ENCODE measurements at places on chromosomes 12 and 14. TPM values are rescaled to one million over a fixed set of nuclear protein-coding genes. Genes with fewer than 3 reads are reported as not detected.

Gene PSMA3
- total RNA-seq: 138 TPM

Gene NXPH4
- total RNA-seq: not detected

Gene TAS2R43
- total RNA-seq: 0.67 TPM

Gene CLEC4A
- 1.2 TPM for total RNA-seq

Gene NTS
- total RNA-seq: not detected

Gene DIO3
- not detected for total RNA-seq

Gene IL26
- not detected for total RNA-seq

Gene VDR
- 3.2 TPM for total RNA-seq

Gene FUT8
- 51.0 TPM for total RNA-seq

Gene NUAK1
- not detected for total RNA-seq

Gene TAS2R19
- 2.1 TPM for total RNA-seq

- no peak overlapping the region for H3K4me3 ChIP-seq
- H3K27me3 ChIP-seq: no peaks in the 10 kb centered on the region
- no peaks in the 10 kb centered on the region for H3K36me3 ChIP-seq
These were observed 140.9 kb downstream of the PHLDA1 start for GRCh38 chr12:75890660-75891059.

DNA sequence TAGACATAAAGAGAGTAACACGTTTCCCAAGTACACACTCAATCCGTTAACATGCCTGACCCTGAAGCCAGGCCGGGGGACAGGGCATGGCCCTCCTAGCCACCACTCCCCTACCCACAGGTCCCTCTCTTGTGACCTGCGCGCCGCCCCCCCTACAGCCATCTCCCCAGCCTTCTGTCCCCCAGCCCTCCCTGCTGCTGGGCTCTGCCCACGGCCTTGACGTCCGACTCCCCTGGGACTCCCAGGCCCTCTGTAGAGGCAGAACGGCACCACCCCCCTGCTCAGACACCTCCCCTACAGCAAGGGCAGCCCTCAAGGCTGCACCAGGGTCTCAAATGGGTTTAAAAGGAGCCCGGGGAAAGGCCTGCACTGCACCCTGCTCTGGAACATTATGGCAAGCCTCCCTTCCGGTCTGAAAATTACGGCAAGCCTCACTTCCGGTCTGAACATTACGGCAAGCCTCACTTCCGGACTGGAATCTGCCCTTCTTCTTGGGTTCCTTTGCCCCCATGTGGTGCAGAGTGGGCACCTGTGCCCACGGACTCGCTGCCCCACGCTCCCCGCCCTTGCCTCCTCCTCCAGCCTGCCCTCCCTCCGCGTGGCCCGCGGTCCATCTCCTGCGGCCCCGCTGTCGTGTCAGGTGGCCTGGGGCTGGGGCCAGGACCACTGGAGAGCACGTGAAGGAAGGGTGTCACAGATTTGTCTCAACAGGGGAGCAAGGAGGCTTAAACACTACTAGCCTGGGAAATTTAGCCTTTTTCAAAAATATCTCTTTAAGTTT lies 77.6 kb downstream of the MOK start:
- no peak overlapping the region for H3K4me3 ChIP-seq
- H3K27me3 ChIP-seq: no peaks in the 10 kb centered on the region
- no peak overlapping the region for H3K27ac ChIP-seq
- no peak for DNase-seq
- no peaks in the 10 kb centered on the region for H3K36me3 ChIP-seq

GRCh38 chr12:71799106-71799505 lies 40.5 kb upstream of the TBC1D15 start:
- H3K4me3 ChIP-seq: no peak overlapping the region
- no peaks in the 10 kb centered on the region for H3K27me3 ChIP-seq
- no peak overlapping the region for H3K27ac ChIP-seq
- H3K4me1 ChIP-seq: no peaks in the 10 kb centered on the region
- no peak for DNase-seq

DNA sequence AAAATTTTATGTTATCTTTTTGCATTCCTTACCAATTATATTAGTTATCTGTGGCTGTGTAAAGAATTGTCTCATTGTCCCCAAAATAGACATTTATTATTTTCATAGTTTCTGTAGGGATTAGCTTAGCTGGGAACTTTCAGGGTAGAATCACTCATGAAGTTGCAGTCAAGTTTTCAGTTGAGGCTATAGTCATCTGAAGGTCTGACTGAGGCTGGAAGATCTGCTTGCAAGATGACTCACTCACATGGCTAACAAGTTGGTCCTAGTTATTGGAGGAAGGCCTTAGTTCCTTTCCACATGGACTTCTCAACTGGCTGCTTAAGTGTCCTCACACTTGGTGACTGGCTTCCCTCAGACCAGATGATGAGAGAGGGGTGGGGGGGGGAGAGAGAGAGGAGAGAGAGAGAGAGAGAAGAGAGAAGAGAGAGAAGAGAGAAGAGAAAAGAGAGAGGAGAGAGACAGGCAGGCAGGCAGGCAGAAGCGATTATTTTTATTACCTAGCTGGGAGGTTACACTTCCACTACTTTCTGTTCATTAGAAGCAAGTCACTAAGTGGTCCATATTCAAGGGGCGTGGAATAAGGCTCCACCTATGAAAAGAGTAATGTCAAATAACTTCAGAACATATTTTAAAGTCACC lies 6.4 kb downstream of the AP5M1 start:
- no peak overlapping the region for H3K27ac ChIP-seq
- no peak overlapping the region for H3K4me3 ChIP-seq
- H3K36me3 ChIP-seq: peaks cover 12% of the 10 kb centered on the region
- H3K27me3 ChIP-seq: no peaks in the 10 kb centered on the region

DNA sequence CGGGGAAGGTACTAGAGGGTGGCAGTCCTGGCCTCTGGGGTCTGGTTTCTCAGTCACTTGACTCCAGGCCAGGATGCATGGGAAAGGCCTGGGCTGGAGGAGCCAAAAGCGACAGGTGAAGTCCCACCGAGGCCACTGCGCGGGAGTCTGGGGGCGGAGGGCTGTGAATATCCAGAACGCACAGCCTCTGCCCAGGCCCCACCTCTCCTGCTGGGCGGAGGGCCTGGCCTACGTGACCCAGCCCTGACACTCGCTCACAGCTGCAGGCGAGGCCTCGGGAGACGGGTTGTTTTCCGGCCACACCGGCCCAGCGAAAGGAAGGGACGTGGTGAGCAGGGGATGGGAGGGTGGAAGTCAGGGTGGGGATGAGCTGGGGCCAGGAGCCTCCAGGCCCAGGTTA lies 91.2 kb downstream of the RFLNA start:
- H3K27me3 ChIP-seq: no peaks in the 10 kb centered on the region
- no peak for DNase-seq
- peaks cover 22% of the 10 kb centered on the region for H3K36me3 ChIP-seq

DNA sequence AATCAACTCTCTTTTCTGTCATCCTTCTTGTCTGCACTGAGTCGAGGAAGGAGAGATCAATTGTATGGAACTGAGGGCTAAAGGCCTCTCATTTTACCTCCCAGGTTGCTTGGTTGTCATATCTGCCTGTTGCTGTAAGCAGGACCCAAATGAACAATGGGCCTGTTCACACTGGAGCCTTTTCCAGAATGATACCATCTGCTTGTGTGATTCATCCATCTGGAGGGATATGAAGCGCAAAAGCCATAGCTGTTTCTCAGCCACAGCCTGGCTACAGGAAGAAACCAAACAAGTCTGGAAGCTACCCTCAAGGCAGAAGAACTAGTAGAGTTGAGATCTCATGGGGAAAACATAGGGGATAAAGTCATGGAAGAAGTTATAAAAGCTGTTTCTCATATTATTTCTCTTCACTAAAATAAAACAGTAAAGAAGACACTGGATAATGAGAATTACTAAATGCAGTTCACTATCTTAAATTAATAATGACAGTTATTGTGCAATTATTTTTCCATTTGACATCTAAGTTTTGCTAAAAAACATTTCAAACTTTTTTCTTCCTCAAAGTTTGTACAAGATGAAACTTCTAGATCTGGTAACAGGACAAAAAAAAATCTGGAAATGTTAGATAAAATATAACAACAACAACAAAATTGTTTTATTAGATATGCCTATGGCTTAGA lies 106.3 kb downstream of the SPTSSA start:
- no peaks in the 10 kb centered on the region for H3K27me3 ChIP-seq
- DNase-seq: no peak
- H3K36me3 ChIP-seq: no peaks in the 10 kb centered on the region
- no peaks in the 10 kb centered on the region for H3K4me1 ChIP-seq
- no peak overlapping the region for H3K4me3 ChIP-seq

- no peak for DNase-seq
- H3K36me3 ChIP-seq: no peaks in the 10 kb centered on the region
- no peaks in the 10 kb centered on the region for H3K4me1 ChIP-seq
- H3K27ac ChIP-seq: no peak overlapping the region
- H3K27me3 ChIP-seq: peaks cover 4% of the 10 kb centered on the region
- H3K4me3 ChIP-seq: no peak overlapping the region
These were observed 84.0 kb downstream of the SAMD4A start for GRCh38 chr14:54650959-54651351.

GRCh38 chr12:109359131-109359690 lies 11.5 kb downstream of the MYO1H start:
- no peaks in the 10 kb centered on the region for H3K27me3 ChIP-seq
- no peak overlapping the region for H3K4me3 ChIP-seq
- H3K27ac ChIP-seq: no peak overlapping the region
- H3K36me3 ChIP-seq: no peaks in the 10 kb centered on the region

GRCh38 chr14:70441641-70442040 lies 10.3 kb upstream of the ADAM21 start:
- no peaks in the 10 kb centered on the region for H3K4me1 ChIP-seq
- no peak overlapping the region for H3K4me3 ChIP-seq
- DNase-seq: no peak
- H3K27me3 ChIP-seq: no peaks in the 10 kb centered on the region
- no peak overlapping the region for H3K27ac ChIP-seq
- H3K36me3 ChIP-seq: no peaks in the 10 kb centered on the region

- H3K27ac ChIP-seq: no peak overlapping the region
- H3K4me3 ChIP-seq: no peak overlapping the region
- H3K4me1 ChIP-seq: no peaks in the 10 kb centered on the region
- no peaks in the 10 kb centered on the region for H3K36me3 ChIP-seq
These were observed 337.2 kb downstream of the NPAS3 start for GRCh38 chr14:33275879-33276278.

- H3K4me3 ChIP-seq: no peak overlapping the region
These were observed 22.8 kb downstream of the PPP1R36 start for GRCh38 chr14:64572386-64573104.

DNA sequence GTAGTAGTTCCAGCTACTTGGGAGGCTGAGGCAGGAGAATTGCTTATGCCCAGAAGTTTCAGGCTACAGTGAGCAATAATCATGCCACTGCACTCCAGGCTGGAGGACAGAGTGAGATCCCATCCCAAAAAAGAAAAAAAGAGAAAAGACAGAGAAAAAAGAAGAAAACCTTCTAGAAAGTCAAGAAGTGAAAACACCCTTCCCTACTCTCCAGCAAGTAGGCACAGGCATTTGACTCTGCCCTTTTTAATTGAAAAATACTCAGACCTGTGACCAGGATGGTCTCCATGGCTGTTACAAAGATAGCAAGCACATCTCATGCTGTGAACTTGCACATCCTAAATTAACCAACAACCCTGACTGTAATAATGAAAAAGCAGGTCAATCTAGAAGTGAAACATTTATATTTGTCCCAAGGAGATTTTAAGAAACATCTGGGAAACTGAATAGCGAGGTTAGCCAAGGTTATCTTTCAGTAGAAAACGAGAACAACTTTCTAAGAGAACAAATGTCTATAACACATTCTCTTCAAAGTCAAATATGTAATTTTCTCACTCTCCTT lies 2.0 kb downstream of the TMTC1 start:
- H3K4me1 ChIP-seq: peaks cover 3% of the 10 kb centered on the region
- no peaks in the 10 kb centered on the region for H3K36me3 ChIP-seq
- no peak for DNase-seq
- peaks cover 3% of the 10 kb centered on the region for H3K27me3 ChIP-seq

GRCh38 chr12:6317693-6318439 lies 7.4 kb downstream of the PLEKHG6 start:
- no peak overlapping the region for H3K27ac ChIP-seq
- H3K4me3 ChIP-seq: no peak overlapping the region
- no peaks in the 10 kb centered on the region for H3K36me3 ChIP-seq
- DNase-seq: no peak
- no peaks in the 10 kb centered on the region for H3K27me3 ChIP-seq
- H3K4me1 ChIP-seq: peaks cover 18% of the 10 kb centered on the region

- H3K27ac ChIP-seq: no peak overlapping the region
- no peaks in the 10 kb centered on the region for H3K4me1 ChIP-seq
- H3K4me3 ChIP-seq: no peak overlapping the region
- no peaks in the 10 kb centered on the region for H3K36me3 ChIP-seq
- no peaks in the 10 kb centered on the region for H3K27me3 ChIP-seq
- no peak for DNase-seq
These were observed 80.7 kb downstream of the NTF3 start for GRCh38 chr12:5512601-5512970.

- H3K36me3 ChIP-seq: peaks cover 4% of the 10 kb centered on the region
- no peaks in the 10 kb centered on the region for H3K27me3 ChIP-seq
- H3K4me1 ChIP-seq: no peaks in the 10 kb centered on the region
- DNase-seq: no peak
- no peak overlapping the region for H3K4me3 ChIP-seq
- no peak overlapping the region for H3K27ac ChIP-seq
These were observed 141.5 kb downstream of the CEP83 start for GRCh38 chr12:94318181-94318580.

DNA sequence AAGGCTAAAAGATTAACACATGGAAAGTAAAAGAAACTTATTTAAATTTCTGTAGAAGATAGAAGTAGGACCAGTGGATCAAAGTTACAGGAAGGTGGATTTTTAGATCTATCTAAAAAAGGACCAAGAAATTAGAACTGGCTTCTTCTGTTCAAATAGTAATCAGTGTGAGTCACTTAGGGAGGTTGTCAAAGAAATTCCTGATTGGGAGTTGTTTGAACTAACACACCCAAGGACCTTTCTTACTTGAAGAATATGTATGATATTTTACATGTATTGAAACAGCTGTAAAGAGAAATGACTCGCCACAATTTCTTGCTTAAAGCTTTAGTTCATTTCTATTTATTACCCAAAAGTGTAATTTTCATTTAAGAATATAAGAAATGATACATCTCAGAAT lies 256.9 kb downstream of the RAD51B start:
- H3K4me1 ChIP-seq: no peaks in the 10 kb centered on the region
- no peaks in the 10 kb centered on the region for H3K27me3 ChIP-seq
- DNase-seq: no peak
- H3K36me3 ChIP-seq: no peaks in the 10 kb centered on the region
- H3K4me3 ChIP-seq: no peak overlapping the region

- H3K36me3 ChIP-seq: no peaks in the 10 kb centered on the region
- H3K27ac ChIP-seq: no peak overlapping the region
- no peak for DNase-seq
- no peaks in the 10 kb centered on the region for H3K27me3 ChIP-seq
These were observed 3.5 kb downstream of the FMNL3 start for GRCh38 chr12:49703647-49704137.

DNA sequence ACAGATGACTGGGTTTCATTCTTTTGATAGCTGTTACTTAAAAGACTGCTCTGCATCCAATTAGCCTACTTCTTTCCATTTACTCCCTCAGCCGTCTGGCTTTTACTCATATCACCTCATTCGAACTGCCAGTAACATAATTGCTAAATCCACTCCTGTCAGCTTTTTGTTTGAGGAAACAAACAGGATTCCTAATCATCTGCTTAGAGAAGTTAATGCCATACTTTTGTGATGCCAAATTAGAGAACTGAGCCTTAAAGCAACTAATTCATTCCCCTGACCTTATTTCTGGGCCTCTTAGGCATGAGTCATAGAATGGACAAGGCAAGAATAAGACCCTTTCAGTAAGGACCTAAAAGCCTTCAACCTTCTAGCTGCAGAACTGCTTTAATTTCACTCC lies 2.9 kb downstream of the OXA1L start:
- DNase-seq: no peak
- no peak overlapping the region for H3K27ac ChIP-seq
- H3K27me3 ChIP-seq: no peaks in the 10 kb centered on the region
- no peak overlapping the region for H3K4me3 ChIP-seq

- H3K27ac ChIP-seq: no peak overlapping the region
- DNase-seq: no peak
- peaks cover 11% of the 10 kb centered on the region for H3K4me1 ChIP-seq
These were observed 48.0 kb upstream of the RIMBP2 start for GRCh38 chr12:130764073-130764472.

Measured in CD4-positive, alpha-beta memory T cell (primary cell).